ENCODE measurements at places on chromosomes 3 and 15.

- DNase-seq, result no peak
Measured at GRCh38 chr3:78398401-78398800, 1358.5 kb downstream of the ROBO2 start.

DNA sequence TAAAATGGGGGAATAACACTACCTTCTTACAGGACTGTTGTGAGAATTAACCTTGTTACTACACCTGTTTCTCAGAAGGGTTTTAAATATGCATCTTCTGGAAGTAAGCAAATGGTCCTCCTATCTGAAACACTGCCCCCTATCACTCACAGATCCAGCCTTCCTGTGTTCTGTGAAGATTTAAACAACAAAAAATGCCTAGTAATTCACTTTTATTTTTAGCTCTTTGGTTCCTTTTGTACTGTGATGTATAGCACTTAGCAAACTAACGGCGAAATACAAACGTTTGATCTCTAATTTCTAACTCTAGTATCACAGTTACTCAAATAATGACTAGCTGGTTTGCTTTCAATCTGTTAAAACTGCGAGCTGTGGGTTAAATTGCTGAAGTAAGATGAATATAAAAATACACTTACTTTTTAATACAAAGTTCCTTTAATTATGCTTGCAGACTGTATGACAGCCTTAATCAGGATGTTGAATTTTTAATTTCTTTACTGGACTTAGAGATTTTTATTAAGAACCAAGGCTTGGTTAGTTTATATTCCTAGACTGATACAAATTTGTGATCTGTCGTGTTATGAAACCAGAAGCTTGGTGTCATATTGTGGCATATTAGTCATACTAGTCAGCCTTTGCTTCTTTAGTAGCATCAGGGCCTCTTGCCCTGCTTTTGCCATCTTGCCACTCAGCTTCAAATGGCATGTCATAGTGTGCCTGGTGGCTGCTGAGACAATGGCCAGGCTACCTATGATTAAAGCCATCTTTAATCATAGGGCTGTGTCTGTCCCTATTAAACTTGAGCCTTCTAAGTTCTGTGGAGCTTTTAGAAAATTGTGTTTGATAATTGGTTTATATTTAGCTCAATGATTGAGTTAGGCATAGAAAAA is 9.2 kb downstream of the EIF3J start:
- DNase-seq, result peak; percentile 49

DNA sequence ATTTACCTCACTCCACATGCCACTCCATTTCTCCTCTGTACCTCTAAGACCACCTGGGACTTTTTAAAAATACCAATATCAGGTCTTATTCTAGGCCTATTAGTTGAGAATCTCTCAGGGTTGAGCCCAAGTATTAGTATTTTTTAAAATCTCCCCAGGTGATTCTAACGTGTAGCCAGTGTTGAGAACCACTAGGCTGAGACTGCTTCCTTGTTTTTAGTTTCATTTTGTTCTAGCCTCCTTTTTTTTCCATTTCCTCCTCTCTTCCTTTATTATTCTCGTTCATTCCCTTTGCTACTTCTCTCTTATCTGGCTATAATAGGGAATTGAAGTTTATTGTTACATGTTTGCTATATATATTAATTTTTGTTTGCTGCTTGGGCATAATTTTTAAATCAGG is 217.8 kb upstream of the CD96 start:
- DNase-seq, result no peak

GRCh38 chr3:11400213-11400612 is 128.0 kb downstream of the ATG7 start:
- DNase-seq, result no peak

DNA sequence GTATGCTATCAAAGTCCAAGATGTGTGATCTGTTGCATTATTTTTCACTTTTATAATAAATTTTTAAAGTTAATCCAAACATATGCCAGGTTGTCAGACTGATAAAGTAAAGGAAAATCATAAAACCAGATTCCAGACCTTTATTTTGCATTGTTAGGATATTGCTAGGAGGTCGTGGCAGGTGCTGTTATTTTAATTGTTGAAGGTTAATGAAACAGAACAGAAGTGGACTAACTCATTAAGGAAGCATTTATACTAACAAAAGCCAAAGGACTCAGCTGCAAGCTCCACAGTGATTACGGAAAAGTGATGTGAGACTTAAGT is 63.1 kb downstream of the DCLK3 start:
- no peak for DNase-seq

DNA sequence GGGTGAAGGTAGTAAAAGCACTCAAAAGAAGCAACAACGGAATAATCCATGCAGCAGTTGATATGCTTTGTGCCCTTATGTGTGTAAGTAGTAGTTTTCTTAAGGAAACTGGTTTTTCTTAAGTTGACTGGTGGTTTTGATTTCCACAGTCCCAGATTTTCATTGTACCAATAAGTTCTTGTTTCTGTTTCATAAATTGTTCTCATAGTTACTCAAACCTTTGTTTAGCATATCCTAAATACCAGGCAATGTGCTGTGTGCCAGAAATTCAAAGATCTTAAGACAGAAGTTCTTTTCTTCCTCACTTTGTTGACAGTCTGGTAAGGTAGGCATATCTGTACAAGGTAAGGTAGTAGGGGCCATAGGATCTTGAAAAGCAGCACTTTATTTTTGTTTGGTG is 40.0 kb downstream of the DNAJC13 start:
- DNase-seq, result no peak

DNA sequence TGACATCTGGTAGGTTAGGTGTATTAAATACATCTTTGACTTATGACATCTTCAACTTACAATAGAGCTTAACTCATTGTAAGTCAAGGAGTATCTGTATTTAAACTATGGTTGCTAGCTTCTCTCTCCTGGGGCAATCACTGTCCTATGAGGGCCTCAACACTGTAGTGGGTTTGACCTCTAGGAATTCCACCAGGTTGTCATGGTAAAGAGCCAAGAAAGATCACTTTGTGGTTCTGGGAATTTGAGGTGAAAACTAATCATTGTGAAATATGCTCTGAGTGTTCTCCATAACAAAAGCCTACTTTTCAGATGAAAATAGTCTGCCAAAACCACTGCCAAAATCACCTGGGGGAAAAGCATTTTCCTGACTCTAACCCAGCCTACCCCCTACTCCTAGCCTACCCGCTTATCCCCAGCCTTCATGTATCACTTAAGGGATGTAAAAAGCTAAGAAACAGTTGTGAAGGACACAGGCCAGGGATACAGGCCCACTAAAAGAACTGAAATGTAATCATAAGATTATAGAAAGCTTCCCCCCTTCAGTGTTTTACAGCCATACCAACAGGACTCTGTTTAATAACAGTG is 723.8 kb downstream of the MECOM start:
- DNase-seq, result no peak

GRCh38 chr3:73228437-73228836 is 167.0 kb downstream of the EBLN2 start:
- no peak for DNase-seq

GRCh38 chr3:171230865-171231264 is 204.3 kb upstream of the SLC2A2 start:
- no peak for DNase-seq

- no peak for DNase-seq
Measured at GRCh38 chr3:120555657-120556509, 40.3 kb upstream of the NDUFB4 start.

DNA sequence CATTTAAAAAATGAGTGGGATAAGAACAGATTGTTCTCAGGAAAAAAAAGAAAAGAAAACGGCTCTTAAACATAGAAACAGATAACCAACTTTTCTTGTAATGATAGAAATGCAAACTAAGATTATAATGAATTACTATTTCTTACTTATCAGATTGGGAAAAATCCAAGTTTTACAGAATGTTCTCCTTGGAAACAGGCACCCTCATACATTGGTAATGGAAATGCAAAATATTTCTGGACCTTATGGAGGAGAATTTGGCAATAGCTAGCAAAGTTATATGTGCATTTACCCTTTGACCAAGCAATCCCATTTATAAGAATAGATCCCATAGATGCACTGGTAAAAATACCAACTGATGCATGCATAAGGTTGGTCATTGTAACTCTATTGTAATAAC is 3.7 kb upstream of the ANKDD1A start:
- no peak for DNase-seq

DNA sequence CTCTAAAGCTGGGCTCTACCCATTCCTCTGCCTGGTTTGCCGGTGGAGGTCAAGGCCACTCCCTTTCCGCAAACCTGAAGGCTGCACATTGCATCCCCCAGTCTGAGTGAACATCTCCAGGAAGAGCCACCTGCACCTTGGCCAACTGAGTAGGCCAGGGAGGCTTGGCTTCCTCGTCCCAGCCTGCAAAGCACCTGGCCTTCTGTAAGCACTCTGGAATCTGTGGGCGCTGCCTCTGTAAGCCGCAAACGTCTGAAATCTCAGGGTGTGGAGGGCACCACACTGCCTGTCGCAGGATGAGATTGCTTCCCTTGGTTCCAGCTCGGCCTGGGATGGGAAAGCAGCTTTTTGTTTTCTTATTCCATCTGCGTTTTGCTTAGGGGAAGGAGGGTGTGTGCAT is 81.3 kb downstream of the SEC22A start:
- DNase-seq, result no peak

DNA sequence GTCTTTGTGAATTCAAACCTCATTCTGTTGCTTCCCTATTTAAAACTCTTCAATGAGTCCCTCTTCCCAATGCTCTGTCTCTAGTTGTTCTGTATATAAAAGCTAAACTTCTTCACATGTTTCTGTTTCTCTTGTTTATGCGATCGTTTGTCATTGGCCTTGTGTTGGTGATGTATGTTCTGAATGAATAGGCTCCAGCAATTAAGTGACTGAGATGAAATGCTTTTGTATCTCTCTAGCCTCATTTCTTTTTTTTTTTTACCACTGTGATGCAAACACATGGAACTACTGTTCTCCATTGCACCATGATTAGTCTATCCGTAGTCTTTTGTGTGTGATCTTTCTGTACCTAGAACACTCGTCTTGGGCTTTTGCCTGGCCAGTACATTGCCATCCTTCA is 380.5 kb upstream of the TPRG1 start:
- no peak for DNase-seq

DNA sequence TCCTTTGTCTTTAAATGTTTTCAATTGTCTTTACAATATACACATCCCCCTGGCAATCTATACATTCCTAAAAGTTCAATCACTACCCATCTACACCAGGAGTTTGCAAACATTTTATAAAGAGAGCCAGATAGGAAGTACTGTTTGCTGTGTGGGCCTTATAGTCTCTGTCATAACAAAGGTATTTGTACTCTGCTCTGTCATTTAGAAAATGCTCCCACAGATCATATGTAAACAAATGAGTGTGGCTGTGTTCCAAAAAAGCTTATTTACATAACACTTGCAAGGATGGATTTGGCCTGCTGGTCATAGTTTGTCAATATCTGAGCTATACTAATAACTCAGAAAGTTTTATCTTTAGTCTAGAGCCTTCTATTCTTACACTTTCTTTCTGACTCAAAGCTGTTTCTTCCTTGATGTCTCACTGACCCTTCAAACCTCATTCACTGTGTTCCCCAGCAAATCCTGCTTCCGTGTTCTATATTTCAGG is 511.9 kb downstream of the GBE1 start:
- DNase-seq, result no peak

- DNase-seq, result no peak
Measured at GRCh38 chr3:174639970-174640369, 219.2 kb upstream of the NAALADL2 start.

- DNase-seq, result no peak
Measured at GRCh38 chr3:160981217-160981938, 123.8 kb downstream of the B3GALNT1 start.

Measured in CD4-positive, alpha-beta T cell (primary cell).